Activated naive CD4-positive, alpha-beta T cell treated with anti-CD3 and anti-CD28 coated beads for 36 hours (primary cell): ENCODE measurements at places on chromosomes 4 and X. TPM values are rescaled to one million over a fixed set of nuclear protein-coding genes. Genes with fewer than 3 reads are reported as not detected.
A peak's percentile ranks its signal among the peaks of the same experiment; 100 is the strongest.

DNA sequence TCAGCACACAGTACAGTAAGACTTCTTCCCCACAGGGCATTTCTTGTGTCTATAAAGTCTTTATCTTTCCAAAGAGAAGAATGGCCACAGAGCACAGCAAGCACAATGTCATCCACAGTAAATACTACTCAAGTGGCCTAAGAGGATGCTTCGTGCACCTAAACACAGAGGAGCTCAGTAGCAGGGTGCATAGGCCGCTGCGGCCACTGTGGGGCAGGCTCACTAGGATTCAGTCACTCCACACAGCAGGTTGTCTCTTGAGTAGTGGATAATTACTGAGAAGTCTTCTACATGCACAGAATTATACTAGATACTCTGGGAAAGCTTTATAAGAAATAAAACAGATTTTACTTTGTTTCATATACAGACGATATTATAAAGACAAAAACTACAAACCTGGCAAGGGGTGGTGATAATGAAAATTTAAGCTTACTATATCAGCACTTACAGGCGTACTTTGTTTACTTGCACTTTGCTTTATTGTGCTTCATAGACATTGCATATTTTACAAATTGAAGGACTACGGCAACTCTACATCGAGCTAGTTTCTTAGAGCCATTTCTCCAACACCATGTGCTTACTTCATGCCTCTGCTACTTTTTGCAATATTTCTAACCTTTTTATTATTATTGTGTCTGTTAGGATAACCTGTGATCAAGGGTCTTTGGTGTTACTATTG lies 78.5 kb downstream of the PRDM5 start:
- peak; percentile 26 for DNase-seq

DNA sequence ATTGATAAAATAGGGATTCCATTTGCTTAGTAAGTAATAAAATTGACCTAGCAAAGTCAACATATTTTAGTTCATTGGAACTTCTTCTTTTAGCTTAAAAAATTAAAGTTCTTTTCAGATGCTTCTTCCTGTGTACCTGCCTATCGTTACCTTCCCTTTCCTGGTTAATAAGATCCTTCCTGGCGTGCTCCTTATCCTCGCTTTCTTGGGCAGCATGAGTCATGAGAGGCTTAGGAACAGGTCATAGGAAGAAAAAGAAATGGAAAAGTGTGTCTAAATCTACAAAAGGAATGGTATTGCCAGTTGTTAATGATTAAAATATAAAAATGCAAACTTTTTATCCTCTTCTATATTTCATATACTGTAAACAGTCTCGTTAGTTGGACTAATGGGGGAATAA lies 170.3 kb downstream of the DCTD start:
- DNase-seq = no peak

GRCh38 chr4:159071178-159071968 lies 31.5 kb upstream of the RAPGEF2 start:
- no peak for DNase-seq

- no peak for DNase-seq
Measured at GRCh38 chr4:80361329-80361900, 25.9 kb downstream of the CFAP299 start.

- no peak for DNase-seq
Measured at GRCh38 chr4:177302371-177303100, 7.1 kb upstream of the NEIL3 start.

- DNase-seq = no peak
Measured at GRCh38 chrX:2517055-2517454, 16.3 kb upstream of the DHRSX start.

DNA sequence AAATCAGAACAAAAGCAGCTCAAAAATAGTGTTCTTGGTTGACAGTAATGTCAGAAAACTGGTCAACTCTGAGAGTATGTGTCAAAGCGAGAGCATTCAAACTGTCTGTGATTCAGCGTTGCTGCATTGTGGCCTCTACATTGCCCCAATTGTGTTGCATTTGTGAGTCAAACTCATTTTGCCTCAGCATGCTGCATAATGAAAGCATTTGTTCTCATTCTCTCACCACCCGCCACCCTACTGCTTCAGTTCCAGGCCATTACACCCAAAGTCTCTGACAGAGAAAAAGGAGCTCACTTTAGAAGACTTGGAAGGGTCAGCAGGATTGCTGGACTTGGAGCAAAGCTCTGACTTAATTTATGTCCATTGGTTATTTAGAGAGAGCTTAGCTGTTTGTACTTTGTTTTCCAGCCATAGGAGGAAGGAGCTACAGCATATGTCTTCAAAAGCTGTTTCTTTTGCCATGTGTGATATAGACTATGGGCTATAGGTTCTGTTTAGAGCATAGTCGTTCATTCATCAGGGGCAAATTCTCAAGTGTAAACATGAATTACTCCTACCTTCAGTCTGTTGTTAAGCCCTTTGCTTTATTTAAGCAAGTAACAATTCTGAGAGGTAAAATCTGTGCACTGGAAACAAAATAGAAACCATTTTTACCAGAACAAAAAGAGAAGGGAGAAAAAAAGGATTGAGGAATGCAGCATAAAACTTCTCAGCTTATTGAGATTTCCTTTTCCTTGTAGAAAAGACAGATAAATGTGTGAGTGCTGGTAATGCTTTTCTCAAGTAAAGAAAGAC lies 153.4 kb upstream of the ANK2 start:
- DNase-seq = no peak

DNA sequence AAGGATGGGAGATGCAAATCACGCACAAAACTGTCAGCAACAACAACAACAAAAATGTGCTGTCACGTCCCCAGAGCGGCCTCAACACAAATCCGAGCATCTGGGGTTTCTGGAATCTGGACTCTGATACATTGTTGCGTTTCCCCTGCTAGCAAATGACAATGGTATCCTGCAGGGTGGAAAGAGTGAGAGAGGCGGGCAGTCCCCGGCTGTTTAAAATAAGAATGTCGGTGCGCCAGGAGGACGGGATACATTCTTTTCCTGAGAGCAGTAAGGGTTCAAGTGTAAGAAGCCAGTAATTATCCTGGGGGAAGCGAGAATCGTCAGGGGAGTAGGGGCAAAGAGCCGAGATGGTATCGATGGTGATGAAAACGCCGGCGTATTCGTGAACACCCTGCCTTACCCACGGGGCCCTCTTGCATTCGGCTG lies 310.2 kb downstream of the ASMT start:
- no peak for DNase-seq

DNA sequence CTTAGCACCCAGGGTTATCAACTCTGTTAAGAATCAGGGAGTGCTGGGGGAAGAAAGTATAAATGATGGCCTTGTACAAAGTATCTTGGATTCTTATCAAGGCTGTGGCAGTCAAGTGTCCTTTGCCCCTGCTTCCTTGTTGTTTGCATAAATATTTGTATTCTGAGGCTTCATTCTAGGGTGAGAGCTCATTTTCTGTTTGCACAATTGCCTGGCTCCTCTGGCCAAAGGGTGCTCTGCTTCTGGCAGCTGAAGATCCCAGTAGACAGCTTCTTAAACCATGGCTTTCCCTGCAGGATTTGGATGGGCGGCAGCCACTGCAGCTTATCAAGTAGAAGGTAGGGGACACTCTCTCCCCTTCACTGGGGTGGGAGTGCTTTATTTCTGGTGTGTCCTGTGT lies at the start of gene GBA3:
TSS of gene GBA3 (plus strand) at position 202 of the 400 bp plus-strand sequence.
- no peak for DNase-seq

DNA sequence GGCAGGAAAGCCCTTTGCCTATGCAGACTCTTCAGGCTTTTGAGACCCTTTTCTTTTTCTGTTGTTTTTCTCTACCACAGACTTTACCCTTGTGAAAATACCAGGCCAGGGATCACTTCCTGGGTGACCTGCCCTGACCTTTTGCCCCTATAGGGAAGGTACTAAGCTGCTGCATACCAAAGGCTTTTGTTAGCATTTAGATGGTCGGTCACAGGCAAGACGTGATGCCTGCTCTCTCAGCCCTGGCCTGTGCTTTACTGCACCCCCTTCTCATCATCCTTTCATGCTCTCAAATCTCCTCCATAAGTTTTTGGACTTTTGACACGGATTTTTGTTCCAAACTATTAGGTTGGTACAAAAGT lies 98.2 kb downstream of the ARHGAP10 start:
- DNase-seq = no peak

GRCh38 chr4:98793658-98794057 lies 135.2 kb upstream of the TSPAN5 start:
- no peak for DNase-seq

GRCh38 chrX:113962343-113962742 lies 621.5 kb upstream of the HTR2C start:
- DNase-seq = no peak

GRCh38 chrX:36684053-36684452 lies 324.1 kb upstream of the FAM47C start:
- no peak for DNase-seq

- no peak for DNase-seq
Measured at GRCh38 chr4:182488896-182489295, 245.7 kb downstream of the TENM3 start.

DNA sequence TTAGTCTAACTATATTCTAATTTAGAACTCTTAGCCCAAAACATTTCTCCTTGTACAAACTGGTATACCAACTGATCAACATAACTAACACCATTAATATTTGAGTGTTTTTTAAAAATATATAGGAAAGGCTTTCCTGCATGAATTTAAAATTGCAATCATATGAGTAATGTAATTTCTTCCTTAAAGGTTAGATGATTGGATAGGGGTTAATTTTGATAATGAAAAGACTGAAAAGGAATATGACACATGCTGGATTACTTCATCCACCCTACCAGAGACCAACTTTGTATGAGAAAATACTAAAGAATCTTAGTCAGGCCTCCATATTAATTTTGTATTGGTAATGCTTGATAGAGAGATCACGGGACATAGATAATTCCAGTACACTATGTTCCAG lies 25.1 kb upstream of the PLS3 start:
- no peak for DNase-seq

DNA sequence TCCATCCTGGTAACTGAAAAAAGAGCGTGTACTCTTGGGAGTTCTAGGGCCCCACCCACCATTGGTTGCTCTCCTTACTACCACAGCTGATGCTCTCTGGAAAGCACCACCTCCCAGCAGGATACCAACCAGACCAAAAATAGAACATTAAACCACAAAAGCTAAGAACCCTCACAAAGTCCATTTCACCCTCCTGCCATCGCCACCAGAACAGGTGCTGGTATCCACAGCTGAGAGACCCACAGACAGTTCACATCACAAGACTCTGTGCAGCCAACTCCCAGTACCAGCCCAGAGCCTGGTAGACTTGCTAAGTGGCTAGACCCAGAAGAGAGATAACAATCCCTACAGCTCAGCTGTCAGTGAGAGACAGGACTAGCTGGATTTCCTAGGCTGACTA lies 240.6 kb downstream of the PABPC4L start:
- no peak for DNase-seq

GRCh38 chr4:118877797-118878196 lies 10.9 kb upstream of the SYNPO2 start:
- DNase-seq = no peak

- no peak for DNase-seq
Measured at GRCh38 chrX:129632443-129632842, 22.3 kb downstream of the APLN start.

DNA sequence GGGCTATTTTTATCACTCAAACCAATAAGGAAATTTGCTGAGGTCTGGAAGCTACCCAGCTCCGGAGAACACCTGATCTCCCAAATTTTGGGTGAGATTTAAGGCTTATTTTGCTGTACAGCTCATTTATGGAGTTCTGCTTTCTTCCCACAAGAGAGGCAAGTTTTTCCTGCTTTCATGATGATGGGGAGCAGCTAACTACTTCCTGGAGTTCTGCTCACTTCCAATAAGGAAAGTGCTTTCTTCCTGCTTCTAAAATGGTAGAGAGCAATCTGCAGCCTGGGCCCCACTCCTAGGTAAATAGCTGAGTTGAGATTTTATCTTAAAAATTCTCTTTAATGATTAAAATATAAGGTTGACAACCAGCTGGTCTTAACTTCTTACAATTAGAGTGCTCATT lies 606.0 kb upstream of the HTR2C start:
- no peak for DNase-seq

The CENPE gene
- 45.2 TPM for total RNA-seq

The PHEX gene
- total RNA-seq = 0.64 TPM

The ITM2A gene
- 99.5 TPM for total RNA-seq

The DHRSX gene
- 18.8 TPM for total RNA-seq

The TCEANC gene
- total RNA-seq = 2.5 TPM

The RPS6KA6 gene
- total RNA-seq = not detected

The RRAGB gene
- 3.4 TPM for total RNA-seq

The SLC10A4 gene
- total RNA-seq = not detected
